CD8-positive, alpha-beta memory T cell (primary cell): ENCODE measurements at places on chromosomes 6 and 20.

GRCh38 chr6:135129136-135129856, 51.8 kb upstream of the MYB start:
- DNase-seq, result peak; percentile 28

DNA sequence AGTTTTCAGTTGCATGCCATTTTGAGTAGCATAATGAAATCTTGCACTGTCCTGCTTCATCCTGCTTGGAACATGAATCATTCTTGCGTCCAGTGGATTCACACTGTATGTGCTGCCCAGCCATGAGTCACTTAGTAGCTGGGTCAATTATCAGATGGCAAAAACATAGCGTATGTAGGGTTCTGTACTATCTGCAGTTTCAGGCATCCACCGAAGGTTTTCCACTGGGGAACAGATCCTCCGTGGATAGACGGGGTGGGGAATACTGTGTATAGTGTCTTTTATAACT, 61.4 kb downstream of the IL22RA2 start:
- no peak for DNase-seq

- no peak for DNase-seq
Measured at GRCh38 chr20:58374027-58374850, 14.8 kb upstream of the VAPB start.

DNA sequence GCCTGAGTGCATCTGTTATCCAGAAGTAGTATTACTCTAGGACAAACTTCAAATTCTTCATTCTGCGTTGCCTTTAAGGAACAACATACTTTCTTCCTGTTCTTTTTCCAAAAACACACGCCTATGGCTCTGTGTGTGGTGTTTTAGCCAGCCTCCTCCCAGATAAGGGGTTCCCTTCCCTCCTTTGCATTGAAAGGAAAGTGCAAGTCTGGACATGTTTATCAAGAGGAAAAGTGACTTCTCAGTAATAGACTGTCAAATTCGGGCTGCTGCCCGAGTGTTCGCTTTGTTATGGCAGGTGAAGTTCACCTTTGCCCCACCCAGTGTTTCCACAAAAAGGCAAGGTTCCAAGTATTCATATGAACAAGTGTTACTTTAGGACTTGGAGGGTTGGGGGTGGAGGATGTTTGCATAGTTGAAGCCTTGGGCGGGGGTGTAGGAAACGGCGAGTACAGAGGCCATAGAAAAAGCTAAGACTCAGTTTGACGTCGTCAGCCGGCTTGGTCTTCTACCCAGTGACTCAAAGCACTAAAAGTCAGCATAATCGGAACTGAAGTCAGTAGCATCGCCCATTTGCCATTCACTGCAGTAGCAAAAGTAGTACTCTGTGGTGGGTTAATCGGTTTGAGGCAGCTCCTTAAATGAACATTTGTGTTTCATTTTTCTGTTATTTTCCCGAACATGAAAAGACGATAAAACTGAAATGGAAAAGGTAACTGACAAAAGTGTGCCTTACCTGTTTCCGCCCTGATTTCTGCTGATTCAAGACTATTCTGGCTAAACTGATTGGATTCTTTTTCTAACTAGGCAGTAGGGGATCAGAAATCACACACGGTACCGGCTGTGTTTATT, 12.5 kb downstream of the PRDM1 start:
- DNase-seq, result peak; percentile 55

- no peak for DNase-seq
Measured at GRCh38 chr6:127912914-127913313, 12.1 kb upstream of the THEMIS start.

- DNase-seq, result no peak
Measured at GRCh38 chr20:36052117-36052513, 83.7 kb downstream of the CNBD2 start.

- no peak for DNase-seq
Measured at GRCh38 chr6:157298216-157298724, 25.0 kb downstream of the TMEM242 start.

DNA sequence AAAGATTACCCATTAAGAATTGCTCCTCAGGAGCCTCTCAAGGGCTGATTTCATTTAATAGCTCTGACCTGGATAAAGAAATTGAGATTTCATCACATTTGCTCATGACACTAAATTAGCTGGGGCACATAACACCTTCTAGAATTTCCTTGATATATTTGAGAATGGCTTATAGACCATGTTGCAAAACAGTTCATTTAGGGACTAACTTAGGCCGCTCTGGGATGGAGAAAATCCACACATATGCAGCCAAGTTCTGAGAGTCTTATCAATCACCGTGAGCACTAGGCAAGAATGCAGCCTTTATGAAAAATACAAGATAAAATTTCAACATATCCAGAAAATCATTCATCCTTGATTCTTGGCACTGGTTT, 91.0 kb upstream of the MCHR2 start:
- no peak for DNase-seq

DNA sequence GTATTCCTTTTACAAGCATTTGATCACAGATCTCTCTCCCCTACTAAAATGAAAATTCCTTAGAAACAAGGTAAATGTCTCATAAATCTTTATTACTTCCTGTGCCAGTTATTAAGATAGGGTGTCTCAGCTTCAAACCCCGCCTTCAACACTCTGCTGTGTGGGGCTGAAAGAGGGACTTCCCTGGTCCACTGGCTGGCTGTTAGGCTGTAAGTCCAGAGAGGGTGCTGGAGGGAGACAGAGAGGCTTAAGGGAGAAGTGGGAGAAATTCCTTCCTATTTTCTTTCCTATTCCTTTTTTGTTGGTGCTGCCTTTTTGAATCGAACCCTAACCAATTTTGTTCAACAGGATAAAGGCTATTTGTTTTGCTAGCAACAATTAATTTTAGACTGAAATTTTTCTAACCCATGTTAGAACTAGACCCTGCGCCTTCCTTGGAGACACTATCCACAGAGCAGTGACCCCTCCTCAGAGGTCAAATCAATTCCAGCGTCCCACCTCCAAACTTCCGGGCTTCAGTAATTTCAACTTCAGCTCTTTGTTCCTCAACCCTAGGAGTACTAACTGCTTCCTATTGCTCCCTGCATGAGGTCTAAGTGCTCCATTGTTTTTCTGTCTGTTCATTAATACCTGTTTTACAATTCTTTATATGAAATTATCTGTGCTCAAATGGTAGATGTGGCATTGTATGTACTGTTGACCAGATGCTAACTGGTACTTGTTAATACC, 207.5 kb upstream of the OPRM1 start:
- no peak for DNase-seq

DNA sequence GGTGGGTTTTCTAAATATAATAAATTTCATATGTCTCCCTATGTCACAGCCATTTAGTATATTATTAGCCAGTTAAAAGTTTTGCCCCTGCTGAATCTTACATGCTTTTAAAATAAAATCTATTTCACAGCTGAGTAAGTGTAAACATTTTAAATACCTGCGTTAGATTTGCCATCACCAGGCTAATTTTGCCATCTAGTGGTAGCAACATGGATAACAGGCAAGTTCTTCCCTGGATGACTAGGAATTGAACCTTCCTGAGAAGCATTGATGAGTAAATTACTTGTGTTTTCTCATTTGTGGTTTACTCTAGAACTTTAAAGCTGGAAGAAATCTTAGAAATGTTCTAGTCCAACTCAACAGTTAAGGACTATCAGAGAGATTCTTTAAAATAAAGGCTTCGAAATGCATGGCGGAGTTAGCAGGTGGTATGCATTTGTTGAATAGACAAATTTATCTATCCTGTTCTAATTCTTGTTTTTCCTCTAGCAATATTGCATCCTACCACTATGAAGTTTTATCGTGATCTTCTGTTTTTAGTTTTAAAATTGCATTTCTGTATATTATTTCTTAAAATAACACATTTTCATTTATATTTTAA, 2.6 kb downstream of the PRSS35 start:
- peak; percentile 19 for DNase-seq

DNA sequence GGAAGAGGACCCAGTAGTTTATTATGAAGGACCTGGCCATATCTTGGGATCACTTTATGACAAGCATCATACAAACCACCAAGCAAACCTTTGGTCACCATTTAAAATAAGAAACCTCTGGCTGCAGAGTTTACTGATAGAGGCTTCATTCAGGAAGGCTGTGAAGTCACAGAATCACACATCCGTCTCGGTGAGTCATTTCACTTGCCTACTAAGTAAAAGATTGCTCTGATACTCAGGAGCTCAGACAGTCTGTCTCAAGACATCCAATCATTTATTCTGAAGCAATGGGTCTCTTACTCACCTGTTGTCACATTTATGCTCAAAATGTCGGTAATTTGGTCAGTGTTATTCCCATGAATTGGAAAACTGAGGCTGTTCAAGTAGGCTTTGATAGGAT, 33.7 kb downstream of the ADGRF5 start:
- DNase-seq, result no peak

DNA sequence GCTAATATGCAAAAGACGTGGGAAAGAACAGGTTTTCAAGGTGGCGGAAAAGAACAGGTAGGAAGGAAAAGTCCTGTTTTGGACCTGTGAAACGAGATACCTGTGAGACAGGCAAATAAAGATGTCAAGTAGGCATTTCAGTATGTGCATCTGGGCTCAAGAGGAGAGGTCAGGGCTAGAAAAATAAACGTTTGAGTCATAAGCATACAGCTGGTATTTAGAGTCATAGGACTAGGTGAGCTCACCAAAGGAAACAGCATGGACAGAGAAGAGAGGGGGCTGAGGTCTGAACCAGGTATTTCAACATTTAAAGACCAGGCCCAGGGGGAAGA, 14.9 kb downstream of the MTFR2 start:
- no peak for DNase-seq

GRCh38 chr6:118548136-118548535, at the start of gene PLN:
Gene PLN, plus strand, starts transcription at chr6:118548296. Its CDS starts 10,626 bp downstream, at chr6:118558922.
- DNase-seq, result no peak

GRCh38 chr6:161166677-161167076, 107.2 kb downstream of the AGPAT4 start:
- DNase-seq, result no peak

GRCh38 chr6:144921206-144921975, 636.3 kb downstream of the UTRN start:
- DNase-seq, result no peak

GRCh38 chr20:10012464-10012863, 22.3 kb upstream of the ANKEF1 start:
- DNase-seq, result no peak

DNA sequence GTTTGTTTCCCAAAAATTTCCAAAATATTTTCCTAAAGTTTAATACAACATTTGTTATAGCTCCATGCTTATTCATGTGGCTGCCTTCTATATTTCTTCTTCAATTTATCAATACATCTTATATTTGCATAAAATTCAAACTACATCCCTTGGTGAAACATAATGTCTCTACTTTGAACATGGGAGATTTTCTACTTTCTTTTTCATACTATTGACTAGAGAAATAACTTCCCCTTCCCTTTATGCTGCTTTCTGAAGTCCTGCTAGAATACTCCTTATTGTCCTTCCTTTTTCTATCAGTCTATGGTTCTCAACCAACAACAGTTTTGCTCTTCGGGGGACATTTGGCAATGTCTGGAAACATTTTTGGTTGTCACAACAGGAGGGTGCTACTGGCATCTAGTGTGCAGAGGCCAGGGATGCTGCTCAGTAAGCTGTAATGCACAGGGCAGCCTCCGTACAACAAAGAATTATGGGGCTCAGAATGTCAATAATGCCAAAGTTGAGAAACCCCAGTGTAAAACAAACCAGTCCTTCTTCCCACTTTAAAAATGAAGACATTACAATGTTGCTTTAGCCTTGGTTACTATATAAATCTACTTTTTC, 29.9 kb downstream of the MKKS start:
- no peak for DNase-seq

DNA sequence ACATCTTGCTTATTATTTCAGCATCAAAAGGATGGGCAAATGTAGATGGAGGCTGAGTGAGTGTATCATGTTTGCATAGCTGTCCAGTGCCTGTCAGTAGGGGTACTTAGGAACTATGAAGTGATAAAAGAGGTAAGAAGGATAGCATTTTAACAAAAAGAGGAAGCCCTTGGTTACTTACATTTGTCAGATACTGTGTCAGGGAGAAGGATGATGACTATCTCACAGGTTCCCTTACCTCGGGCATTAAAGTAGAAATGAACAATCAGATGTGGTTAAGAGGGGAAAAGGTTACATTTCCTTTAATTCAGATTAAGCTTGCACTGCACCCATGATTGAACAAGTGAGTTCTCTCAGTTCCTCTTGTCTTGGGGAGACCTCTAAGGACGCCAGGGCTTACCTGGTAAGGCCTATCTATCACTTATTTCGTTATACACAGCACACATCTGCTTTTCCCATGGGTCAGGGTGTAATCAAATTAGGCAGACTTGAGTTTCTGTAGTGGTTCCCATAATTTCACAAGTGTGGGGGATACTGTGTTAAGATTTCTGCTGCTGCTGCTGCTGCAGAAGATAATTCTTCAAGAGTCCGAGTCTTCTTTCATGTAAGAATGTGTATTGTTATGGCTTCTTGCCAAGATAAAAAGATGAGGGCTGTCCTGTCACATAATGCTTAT, 4.5 kb downstream of the FOXO3 start:
- no peak for DNase-seq

- peak; percentile 44 for DNase-seq
Measured at GRCh38 chr6:136549300-136550044, 750 bp downstream of the MAP7 start.

- no peak for DNase-seq
Measured at GRCh38 chr6:50708664-50709365, 4.5 kb upstream of the TFAP2D start.

DNA sequence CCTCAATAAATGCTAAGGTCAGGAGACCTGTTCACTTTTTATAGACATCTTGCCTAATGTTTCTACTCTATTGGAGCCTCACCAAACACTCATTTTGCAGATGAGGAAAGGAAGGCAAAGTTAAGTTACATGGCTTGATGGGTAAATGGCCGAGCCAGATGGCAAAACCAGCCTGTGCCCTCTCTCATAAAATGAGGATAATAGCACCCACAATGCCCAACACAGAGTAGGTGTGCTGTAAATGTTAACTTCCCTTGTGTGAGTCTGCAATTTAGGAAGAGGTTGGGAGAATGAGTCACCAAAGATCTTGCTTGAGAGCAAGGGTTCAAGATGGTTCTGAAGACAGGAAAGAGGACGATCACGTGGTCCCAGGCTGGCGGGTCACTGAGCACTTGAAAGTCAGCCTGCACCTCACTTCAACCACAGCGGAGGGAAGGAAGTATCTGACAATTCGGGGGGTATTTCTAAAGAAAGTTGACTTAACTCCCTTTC, 3.3 kb downstream of the KCNK5 start:
- peak; percentile 38 for DNase-seq

DNA sequence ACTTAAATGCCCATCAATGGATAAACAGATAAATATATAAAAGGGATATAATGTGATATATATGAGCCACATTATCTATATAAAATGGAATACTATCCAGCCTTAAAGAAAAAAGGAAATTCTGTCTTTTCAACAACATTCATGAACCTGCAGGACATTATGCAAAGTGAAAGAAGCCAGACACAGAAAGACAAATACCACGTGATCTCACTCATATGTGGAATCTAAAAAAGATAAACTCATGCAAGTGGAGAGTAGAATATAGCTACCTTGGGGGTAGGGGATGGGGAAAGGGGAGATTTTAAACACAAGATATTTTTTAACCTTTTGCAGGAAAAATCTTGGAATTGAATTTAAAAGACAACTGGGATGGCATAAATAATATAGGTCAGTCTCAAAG, 1.5 kb upstream of the OR2J1 start:
- DNase-seq, result no peak
